ENCODE measurements at places on chromosomes 1 and 21.
A peak's percentile ranks its signal among the peaks of the same experiment; 100 is the strongest.

DNA sequence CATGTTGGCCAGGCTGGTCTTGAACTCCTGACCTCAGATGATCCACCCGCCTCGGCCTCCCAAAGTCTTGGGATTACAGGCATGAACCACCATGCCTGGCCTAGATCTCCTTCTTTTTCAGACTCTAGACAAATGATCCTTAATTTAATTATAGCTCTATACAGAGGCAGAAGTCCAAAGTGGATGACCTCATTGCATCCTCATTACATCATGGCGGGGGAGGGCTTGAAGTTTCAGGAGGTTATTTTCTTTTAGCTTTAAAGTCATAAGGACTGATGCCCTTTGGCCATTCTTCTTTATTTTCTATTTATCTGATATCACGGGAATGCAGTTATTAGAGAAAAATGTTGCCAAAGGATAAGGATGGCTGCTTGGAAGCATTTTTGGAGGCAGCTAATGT lies 14.1 kb upstream of the MARK1 start:
- no peak for DNase-seq

DNA sequence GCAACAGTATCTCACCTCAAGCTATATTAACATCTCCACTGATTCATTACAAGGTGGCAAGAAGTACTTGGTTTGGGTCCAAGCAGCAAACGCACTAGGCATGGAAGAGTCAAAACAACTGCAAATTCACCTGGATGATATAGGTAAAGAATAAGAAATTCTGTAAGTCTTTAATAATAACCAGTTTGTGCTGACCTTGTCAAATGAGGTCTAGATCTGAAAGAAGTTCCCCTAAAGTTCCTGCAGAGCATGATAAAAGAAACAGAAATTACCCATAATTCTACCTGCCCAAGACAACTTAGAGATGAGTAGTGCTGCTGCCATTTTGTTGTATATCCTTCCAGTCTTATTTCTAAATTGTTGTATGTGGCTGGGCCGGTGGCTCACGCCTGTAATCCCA lies 34.5 kb downstream of the IL23R start:
- DNase-seq = no peak

DNA sequence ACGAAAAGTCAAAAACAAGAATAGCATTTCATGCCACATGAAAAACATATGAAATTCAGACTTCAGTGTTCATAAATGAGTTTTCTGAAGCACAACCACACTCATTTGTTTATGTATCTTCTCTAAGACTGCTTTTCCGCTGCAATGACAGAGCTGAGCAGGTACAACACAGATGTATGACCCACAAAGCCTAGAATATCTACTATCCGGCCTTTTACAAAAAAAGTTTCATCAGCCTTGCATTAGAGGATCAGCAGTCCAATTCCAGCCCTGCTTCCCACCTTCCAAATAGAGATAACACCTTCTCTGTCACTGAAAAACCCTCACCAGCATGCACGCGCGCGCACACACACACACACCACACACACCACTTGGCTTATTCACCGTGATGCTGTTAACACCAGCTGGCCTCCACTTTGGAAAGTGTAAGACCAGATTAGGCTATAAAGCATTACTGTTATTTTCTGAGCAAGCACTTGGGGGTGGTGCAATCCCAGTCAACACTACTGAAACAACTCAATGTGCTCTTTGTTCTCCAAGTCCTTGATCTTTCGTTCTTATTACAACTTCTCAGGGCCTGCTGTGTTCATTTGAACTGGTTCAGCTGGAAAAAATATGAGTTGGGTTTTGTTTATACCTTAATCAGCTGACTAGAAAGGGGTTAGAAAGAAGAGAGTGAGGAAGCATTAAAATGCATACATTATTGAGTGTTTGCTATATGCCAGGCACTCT lies 90.0 kb downstream of the GLUL start:
- no peak for DNase-seq

- DNase-seq = no peak
Observed at GRCh38 chr1:227884370-227885134, 63.2 kb downstream of the WNT9A start.

DNA sequence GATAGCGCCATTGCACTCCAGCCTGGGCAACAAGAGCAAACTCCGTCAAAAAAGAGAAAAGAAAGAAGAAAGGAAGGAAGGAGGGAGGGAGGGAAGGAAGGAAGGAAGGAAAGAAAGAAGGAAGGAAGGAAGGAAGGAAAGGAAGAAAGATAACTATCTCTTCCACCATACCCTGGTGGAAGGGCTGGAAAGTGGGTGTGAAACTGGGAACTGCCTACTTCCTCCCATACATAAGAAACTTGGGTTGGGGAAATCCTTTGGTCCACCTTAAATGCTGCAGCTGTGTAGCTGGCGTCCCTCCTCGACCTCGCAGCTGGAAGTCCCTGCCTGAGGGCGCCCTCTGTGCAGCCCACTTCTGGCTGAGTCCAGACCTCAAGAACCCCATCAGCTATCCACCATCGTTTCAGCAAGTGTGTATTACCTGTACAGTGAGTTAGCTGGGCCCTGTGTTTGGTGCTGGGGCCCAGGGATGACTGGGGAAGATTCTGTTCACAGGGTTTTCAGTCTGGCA lies 4.6 kb upstream of the FAM167B start:
- no peak for DNase-seq

DNA sequence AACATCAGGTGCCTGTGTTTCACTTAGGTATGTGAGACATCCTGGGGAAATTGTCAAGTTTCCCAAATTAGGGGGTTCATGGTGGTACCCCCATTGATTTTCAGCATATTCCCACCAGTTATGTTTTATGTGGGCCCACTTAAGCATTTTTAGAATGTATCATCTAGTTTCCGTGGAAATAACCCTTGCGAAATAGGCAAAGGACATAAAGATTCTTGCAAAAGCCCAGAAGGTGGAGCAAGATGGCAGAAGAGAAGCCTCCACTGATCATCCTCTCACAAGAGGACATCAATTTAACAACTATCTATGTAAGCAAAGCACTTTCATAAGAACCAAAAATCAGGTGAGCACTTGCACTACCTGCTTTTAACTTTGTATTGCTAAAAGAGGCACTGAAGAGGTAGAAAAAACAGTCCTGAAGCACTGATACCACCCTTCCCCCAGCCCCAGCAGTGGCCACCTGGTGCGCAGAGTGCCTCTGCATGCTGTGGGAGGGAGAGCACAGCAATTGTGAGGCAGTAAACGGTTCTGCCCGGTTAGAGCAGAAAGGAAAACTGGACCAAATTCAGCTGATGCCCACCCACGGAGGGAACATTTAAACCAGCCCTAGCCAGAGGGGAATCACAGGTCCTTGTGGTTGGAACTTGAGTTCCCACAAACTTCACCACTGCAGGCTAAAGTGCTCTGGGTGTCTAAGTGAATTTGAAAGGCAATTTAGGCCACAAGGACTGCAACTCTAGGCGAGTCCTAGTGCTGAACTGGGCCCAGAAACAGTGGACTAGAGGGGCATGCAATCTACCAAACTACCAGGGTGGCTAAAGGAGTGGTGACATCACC lies 23.2 kb downstream of the MCOLN2 start:
- DNase-seq = no peak

GRCh38 chr1:188402986-188403385 lies 1574.2 kb downstream of the PLA2G4A start:
- no peak for DNase-seq

DNA sequence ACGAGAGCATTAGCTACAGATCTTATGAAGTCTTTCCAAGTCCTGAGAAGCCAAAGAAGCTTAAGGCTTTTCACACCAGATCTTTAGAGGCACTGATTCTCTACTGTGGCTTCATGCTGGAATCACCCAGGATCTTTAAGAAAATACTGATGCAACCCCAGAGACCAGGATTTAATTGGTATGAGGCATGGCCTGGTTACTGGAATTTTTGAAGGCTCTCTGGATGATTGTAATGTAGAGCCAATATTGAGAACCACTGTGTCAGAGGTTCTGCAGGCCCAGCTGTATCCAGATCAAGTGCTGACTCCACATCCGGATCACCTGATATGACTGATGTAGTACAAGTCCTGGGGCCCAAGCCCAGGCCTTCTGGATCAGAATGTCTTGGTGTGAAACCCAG lies 105.7 kb downstream of the PLPPR5 start:
- no peak for DNase-seq

DNA sequence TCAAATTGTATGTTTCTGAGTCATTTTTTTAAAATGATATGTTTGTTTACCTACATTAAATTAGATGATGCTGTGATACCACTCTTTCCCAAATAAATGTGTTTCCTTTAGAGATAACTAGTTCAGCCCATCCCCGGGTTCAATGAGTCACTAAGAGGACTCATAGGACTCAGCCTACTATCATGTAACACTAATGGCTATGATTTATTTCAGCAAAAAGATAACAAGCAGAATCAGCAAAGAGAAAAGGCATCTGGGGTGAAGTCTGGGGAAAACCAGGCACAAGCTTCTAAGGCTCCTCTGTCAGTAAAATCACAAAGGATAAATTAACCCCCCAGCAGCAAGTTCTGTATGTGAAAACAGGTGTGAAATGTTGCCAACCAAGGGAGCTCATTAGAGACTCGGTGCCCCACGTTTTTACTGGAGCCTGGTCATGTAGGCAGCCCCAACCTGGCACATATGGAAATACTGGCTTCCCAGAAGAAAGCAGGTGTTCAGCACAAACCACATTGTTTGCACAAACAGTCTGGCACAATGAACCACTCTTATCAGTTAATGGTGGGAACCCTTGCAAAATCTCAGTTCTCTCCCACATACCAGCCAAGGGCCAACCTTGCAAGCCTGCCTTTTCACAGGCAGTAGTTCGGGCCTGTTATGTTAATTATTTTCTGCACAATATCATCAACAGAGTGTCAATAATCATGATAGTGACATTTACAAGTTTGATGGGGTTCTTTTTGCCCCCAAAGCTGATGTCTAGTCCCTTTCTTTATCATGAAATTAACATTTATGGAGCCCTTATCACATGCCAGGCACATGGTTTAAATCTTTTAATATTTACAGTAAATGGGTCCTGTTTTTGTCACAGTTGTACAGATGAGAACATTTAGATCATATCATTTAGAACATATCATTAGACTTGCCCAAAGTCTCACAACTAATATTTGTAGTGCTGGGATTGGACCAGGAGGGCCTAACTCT lies 23.1 kb upstream of the CNN3 start:
- DNase-seq = no peak

DNA sequence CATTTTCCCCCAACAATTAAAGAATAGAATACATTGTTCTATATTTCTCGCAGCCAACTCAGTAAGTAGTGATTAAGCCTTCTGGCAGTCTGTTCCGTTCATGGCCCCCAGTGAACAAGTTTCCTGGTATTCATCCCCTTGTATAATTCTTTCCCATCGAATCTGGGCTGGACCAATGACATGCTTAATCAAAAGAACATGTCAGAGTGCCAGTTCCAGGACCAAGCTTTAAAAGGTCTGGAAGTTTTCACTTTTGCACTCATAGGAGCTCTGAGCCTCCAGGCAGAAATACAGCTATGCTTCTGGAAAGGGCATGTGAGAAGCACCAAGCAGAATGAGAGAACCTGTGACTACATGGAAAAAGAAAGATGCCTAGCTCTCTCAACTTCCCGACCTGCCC lies 22.5 kb upstream of the DPYD start:
- DNase-seq = no peak

DNA sequence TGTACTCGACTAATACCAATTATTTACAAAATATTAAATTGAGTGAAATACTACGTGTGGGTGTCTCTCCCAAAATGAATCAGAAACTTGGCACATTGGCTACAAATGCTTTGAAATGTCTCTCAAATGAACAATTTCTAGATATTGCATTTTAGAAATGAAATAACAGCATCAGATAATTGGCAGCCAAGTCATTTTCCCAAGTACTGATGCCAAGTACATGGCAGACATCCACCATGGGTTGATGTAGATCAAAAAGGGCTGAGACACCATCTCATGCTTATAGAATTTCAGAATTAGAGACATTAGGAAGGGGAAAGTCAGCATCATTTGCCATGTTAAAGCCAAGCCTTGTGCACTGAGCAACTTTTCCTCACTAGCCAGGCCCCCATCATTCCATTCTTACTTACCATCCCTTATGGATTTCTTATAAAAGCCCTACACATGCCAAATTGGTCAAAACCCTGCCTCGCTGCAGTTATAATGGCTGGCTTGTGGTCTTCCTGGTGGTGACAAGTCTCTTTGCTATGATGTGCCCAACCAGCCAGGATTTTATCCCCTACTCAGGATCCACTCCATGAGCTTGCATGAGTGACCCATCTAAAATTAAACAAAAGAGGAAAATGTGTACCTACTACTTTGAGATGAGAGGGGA lies 73.1 kb downstream of the GREM2 start:
- no peak for DNase-seq

- DNase-seq = no peak
Observed at GRCh38 chr1:103441342-103441741, 84.2 kb upstream of the RNPC3 start.

- no peak for DNase-seq
Observed at GRCh38 chr1:61570191-61570590, 154.8 kb downstream of the TM2D1 start.

- DNase-seq = no peak
Observed at GRCh38 chr1:11499601-11500331, 20.8 kb downstream of the DISP3 start.

GRCh38 chr1:112818990-112819689 lies 104.0 kb upstream of the PPM1J start:
- DNase-seq = no peak

GRCh38 chr1:9724706-9725476 lies 73.4 kb downstream of the PIK3CD start:
- DNase-seq = peak; percentile 86

GRCh38 chr1:104593413-104594187 lies 843.9 kb downstream of the AMY1C start:
- no peak for DNase-seq

- no peak for DNase-seq
Observed at GRCh38 chr1:88730995-88731394, 46.9 kb downstream of the PKN2 start.

GRCh38 chr1:149937759-149938158 lies 1.1 kb upstream of the MTMR11 start:
- DNase-seq = no peak

- no peak for DNase-seq
Observed at GRCh38 chr1:7223334-7224080, 438.3 kb downstream of the CAMTA1 start.

DNA sequence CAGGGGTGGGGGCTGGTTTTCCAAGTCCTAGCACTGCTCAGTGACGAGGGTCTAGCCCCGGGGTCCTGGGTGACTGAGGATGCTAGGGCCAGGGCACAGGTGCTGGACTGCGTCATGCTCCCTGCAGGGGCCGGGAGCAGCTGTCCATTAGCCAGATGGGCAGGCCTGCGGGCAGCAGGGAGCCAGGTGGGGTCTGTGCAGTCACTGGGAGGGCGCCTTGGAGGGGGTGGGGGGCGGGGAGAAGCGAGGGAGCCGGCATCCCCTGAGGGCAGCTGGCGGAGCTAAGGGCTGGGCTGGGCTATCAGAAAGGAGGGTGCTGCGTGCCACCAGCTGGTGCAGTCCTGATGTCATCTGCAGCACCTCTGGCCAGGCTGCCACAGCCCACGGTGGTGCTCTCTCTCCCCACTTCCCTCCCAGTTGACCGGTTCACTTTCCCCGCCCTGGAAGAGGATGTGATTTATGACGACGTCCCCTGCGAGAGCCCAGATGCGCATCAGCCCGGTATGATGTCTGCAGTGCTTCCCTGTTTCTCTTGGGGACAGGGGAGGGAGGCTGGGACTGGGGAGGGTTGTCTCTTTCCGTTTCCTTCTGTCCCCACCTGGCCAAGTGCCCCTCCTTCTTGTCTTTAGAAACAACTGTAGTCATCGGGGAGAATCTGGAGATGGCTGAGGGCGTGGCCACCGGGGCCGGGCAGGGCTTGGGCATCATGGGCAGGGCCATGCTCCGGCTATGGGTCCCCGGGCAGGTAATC lies 63.8 kb downstream of the ARHGEF10L start:
- DNase-seq = no peak
